ENCODE measurements at places on chromosomes 11 and 22. TPM values are rescaled to one million over a fixed set of nuclear protein-coding genes. Genes with fewer than 3 reads are reported as not detected.

- H3K4me1 ChIP-seq: peaks cover 45% of the 10 kb centered on the region
- DNase-seq: peak; percentile 81
- peak overlapping the region; percentile 80 for H3K4me3 ChIP-seq
- H3K27me3 ChIP-seq: no peaks in the 10 kb centered on the region
- H3K36me3 ChIP-seq: peaks cover 39% of the 10 kb centered on the region
- H3K27ac ChIP-seq: peak overlapping the region; percentile 98
These were observed 4.1 kb downstream of the SUN2 start for GRCh38 chr22:38751422-38752346.

DNA sequence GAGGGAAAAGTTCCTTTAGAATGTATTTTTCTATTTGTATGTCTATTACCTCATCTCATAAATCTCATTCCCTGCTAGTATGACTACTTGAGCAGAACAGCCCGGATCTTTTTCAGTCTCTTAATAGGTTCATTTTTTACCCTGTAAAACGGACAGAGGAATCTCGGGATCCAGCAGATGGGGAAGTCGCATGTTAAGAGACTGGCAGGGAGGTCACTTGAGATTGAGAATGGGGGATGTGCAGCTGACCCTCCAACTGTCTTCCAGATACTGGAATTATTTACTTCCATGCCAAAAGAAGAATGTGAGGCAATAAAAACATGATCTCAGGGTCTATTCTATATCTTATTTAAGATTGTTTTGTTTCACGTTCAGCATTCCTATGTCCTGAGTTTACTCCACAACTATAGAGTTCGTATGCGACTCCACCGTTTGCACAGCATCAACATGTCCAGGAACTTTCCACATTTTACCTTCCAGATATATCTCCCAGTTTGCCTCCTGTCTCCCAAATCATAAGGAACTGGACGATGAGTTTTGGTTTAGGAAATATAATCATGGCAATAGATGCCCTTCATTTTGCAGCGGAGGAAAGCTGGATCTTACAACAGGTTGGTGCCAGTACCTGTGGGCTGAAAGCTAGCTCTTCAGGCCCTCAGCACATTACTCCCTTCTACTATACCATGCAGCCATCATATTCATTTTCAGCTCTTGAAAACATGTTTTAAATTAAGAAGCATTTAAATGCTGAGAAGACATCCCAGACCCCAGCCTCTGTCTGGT, 181.5 kb downstream of the MAML2 start:
- H3K27ac ChIP-seq: no peak overlapping the region
- H3K36me3 ChIP-seq: peaks cover 7% of the 10 kb centered on the region
- H3K4me3 ChIP-seq: no peak overlapping the region
- no peak for DNase-seq

GRCh38 chr11:63915961-63916836, 765 bp downstream of the RCOR2 start:
- H3K27ac ChIP-seq: no peak overlapping the region
- H3K36me3 ChIP-seq: no peaks in the 10 kb centered on the region
- peak overlapping the region; percentile 79 for H3K4me3 ChIP-seq

DNA sequence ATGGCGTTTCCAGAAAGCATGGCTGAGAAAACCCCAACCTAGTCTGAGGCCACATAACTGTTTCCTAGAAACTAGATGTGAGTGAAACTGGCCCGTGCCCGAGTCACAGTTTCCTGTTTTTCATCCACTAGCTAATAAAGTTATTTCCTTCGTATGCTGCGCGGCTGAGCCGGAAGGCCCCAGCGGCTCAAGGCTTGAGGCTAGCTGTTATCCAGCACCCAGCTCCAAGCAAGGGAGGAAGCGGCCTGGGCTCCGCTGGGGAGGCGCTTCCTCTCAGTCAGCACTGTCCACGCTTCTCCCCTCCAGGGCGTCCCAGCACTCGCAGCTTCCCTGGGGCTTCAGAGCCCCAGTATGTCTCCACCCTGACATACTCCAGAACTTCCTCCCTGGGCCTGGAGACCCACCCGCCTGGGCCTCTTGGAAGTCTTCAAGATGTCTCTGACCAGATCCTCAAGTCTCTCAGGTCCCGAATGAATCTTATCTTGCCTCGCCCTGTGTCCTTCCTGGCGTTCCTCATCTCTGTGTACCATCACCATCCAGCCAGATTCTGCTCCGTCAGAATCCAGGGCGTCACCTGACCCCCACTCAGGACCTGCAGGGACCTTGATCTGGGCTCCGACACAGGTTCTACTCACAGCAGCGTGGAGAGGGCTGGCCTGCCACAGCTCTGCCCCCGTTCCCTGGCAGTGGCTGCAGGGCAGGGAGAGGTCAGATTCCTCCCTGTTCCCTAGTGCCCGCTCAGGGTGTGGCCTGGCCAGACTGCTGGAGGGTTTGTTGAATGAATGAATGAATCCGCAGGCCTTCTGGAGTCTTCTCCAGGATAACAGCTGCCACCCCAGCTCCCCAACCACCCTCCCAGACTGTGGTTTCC, 81.9 kb downstream of the LRRC32 start:
- peak overlapping the region; percentile 74 for H3K27ac ChIP-seq
- H3K27me3 ChIP-seq: peaks cover 5% of the 10 kb centered on the region
- peaks cover 10% of the 10 kb centered on the region for H3K4me1 ChIP-seq
- no peak overlapping the region for H3K4me3 ChIP-seq

FAM83F gene
- 1.8 TPM for total RNA-seq

DNA sequence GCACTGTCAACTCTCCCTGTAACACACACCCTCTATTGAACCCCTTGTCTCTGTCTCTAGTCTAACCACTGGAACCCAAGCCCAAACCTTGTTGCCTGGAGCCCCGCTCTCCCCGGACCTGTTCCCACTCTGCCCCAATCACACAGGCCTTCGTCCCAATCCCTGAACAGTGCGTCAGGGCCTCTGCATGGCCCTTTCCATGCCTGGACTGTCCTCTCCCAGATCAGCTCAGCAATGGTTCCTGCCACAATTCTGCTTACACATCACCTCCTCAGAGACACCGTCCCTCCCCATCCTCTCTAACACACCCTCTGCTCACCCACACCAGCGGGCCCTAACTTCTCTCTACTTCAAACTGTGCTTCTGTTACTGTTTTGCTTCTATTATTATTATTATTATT, 1.5 kb downstream of the TREH start:
- no peaks in the 10 kb centered on the region for H3K36me3 ChIP-seq
- H3K4me3 ChIP-seq: no peak overlapping the region
- H3K27me3 ChIP-seq: no peaks in the 10 kb centered on the region
- no peak for DNase-seq
- no peaks in the 10 kb centered on the region for H3K4me1 ChIP-seq

- no peaks in the 10 kb centered on the region for H3K36me3 ChIP-seq
- DNase-seq: no peak
- peaks cover 14% of the 10 kb centered on the region for H3K27me3 ChIP-seq
- no peak overlapping the region for H3K4me3 ChIP-seq
- H3K27ac ChIP-seq: no peak overlapping the region
- H3K4me1 ChIP-seq: no peaks in the 10 kb centered on the region
These were observed 33.3 kb downstream of the EIF3M start for GRCh38 chr11:32616903-32617302.

GRCh38 chr11:78226684-78227680, 38.3 kb downstream of the USP35 start:
- peak; percentile 65 for DNase-seq
- peak overlapping the region; percentile 22 for H3K4me3 ChIP-seq
- peak overlapping the region; percentile 83 for H3K27ac ChIP-seq
- peaks cover 20% of the 10 kb centered on the region for H3K4me1 ChIP-seq

DNA sequence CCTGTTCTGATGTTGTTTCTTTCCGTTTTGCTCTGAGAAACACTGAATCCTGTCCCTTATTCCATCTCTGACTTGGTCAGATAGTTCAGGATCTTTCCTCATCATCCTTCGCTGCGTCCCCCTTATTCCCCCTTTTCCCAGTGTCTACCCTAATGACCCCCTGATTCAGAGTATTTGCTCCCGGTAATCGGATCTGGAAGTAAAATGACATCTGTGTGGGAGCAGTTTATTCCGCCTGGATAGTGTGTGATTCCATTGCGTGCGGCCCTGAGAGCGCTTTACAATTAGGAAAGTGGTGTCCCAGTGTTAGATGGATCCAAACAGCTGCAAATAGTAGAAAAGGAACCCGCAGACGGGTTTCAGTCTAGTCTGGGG, 606 bp downstream of the DRG1 start:
- H3K4me3 ChIP-seq: peak overlapping the region; percentile 92
- peak overlapping the region; percentile 82 for H3K27ac ChIP-seq
- H3K4me1 ChIP-seq: peaks cover 21% of the 10 kb centered on the region

CARD10 gene
- total RNA-seq: not detected

DNA sequence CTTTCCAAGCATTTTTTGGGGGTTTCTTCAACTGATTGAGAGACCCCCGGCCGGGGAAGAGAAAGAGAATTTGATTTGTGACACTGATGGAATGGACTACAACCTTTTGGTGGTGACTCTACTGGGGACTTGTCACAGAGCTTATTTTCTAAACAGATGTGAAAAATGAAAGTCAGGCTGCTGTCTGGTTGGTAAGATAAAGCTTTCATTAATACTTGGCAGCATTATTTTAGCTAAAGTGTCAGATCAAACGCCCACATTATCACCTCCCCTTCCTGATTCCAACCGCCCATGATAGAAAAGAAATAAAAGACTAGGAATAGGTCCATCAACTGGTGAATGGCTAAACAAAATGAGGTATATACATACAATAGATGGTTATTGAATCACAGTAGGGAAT, 45.6 kb upstream of the EHF start:
- H3K27ac ChIP-seq: no peak overlapping the region
- DNase-seq: no peak
- no peak overlapping the region for H3K4me3 ChIP-seq
- H3K36me3 ChIP-seq: no peaks in the 10 kb centered on the region

GRCh38 chr11:130163346-130164220, 4.0 kb downstream of the ST14 start:
- H3K27ac ChIP-seq: no peak overlapping the region
- H3K36me3 ChIP-seq: no peaks in the 10 kb centered on the region
- H3K27me3 ChIP-seq: peaks cover 49% of the 10 kb centered on the region
- no peak for DNase-seq

ABCC8 gene
- not detected for total RNA-seq

DNA sequence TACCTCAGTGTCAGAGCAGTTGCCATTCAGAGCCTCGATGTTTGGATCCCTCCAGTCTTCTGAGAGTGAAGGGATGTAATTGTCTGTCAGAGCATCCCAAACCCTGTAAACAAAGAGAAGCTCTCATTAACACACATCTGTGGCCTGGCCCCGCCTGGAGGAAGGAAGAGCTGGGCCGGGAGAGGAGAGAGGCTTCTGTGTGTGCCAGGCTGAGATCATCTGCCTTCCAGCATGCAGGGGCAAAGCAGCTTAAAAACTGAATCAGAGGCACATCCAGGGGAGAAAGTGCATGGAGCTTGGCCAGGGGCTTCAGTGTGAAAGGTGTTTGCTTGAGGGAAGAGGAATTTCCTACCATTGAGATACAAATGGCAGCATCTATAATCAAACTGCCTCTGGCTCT, 14.5 kb downstream of the FEZ1 start:
- no peaks in the 10 kb centered on the region for H3K36me3 ChIP-seq
- H3K4me1 ChIP-seq: no peaks in the 10 kb centered on the region
- H3K4me3 ChIP-seq: no peak overlapping the region
- DNase-seq: no peak
- H3K27me3 ChIP-seq: peaks cover 3% of the 10 kb centered on the region

DNA sequence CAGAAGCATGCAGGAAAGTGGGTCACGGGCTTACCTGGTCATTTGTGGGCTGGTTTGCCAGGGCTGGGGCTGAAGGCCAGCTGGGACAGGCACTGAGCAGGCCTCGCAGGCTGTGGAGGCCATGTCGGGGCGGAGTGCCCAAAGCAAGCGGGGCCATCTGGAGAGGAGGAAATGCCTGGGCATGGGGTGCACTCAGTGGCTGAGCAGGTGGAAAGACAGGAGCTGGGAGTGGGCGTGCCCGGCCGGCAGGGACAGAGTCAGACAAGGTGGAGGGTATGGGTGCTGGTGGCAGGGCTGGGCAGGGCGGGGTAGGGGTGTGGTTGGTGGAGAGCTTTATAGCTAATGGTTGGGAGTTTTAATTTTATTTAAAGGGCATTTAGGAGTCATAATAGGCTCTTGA, 27.4 kb downstream of the DAGLA start:
- H3K27me3 ChIP-seq: no peaks in the 10 kb centered on the region
- no peak for DNase-seq
- H3K4me3 ChIP-seq: no peak overlapping the region
- no peak overlapping the region for H3K27ac ChIP-seq

DNA sequence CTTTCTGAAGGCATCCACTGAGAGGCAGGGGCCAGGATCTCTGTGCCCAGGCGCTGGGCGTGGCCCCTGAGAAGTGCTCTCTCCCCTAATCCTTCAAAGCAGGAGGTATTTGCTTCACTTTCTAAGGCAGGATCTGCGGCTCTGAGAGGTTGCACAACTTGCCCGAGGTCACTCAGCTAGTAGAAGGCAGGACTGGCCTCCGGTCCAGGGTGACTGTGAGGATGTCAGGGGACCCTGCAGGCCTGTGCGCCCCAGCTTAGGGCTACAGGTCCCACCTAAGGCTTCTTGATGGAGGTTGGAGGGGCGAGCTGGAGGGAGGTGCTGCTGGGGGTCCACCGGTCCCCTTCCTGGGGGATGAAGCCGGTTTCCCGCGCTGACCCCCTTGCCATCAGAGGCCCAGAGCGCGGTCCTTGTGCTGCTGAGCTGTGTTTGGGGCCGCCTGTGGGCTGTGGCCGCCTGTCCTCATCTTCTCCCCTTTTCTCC, 979 bp downstream of the SMIM38 start:
- H3K27ac ChIP-seq: no peak overlapping the region
- no peaks in the 10 kb centered on the region for H3K36me3 ChIP-seq

DNA sequence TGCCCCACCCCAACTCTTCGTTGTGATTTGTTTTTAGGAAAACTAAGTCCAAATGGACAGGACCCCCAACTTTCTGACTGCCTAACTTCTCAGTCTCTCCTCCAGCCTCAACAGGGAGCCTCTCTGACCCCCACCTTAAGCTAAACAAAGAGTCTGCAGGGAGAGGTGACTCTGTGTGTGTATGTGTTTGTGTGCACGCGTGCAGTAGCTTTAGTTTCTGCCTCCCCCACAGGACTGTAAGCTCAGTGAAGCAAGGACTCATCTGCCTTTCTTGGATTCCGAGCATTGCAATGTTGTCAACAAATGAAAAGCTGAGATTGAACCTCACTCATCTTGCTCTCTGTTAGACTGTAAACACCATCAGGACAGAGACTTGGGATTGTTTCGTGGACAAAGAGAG, 7.9 kb downstream of the SNAP29 start:
- no peaks in the 10 kb centered on the region for H3K27me3 ChIP-seq
- H3K4me3 ChIP-seq: no peak overlapping the region
- no peak overlapping the region for H3K27ac ChIP-seq
- peaks cover 19% of the 10 kb centered on the region for H3K4me1 ChIP-seq

- H3K27me3 ChIP-seq: no peaks in the 10 kb centered on the region
- peaks cover 59% of the 10 kb centered on the region for H3K4me1 ChIP-seq
These were observed 31.6 kb downstream of the SGSM3 start for GRCh38 chr22:40401981-40402406.

DNA sequence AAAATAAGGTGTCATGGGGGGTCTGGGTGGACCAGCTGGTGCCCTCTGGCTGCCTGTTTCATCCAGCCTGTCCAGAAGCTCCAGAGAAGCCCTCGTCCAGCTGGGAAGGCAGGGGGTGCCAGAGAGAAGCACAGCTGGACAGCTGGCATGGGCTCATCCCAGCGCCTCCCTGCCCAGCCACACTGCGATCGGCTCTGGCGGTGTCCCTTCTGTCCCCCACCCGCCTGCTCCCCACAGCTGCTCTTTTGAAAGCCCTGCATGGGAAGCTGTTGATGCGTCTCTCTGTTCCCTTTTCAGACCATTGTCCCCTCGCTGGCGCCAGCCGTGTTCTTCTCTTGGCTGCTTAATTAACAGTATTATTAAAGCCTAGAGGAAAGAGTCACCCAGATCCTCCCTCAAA, 86.5 kb downstream of the MN1 start:
- peaks cover 43% of the 10 kb centered on the region for H3K27me3 ChIP-seq
- H3K4me3 ChIP-seq: no peak overlapping the region
- DNase-seq: no peak
- H3K36me3 ChIP-seq: no peaks in the 10 kb centered on the region

CABP4 gene
- total RNA-seq: 1.4 TPM

SRPRA gene
- 137 TPM for total RNA-seq

OR2AG2 gene
- 0.05 TPM for total RNA-seq

Data from activated naive CD4-positive, alpha-beta T cell treated with anti-CD3 and anti-CD28 coated beads for 36 hours (primary cell).